ENCODE measurements at places on chromosomes 7 and 10. TPM values are rescaled to one million over a fixed set of nuclear protein-coding genes. Genes with fewer than 3 reads are reported as not detected.
A peak's percentile ranks its signal among the peaks of the same experiment; 100 is the strongest.

CLDN15 gene
- total RNA-seq: 4.1 TPM

- DNase-seq: no peak
Measured at GRCh38 chr10:115982526-115982925, 290.5 kb downstream of the GFRA1 start.

DNA sequence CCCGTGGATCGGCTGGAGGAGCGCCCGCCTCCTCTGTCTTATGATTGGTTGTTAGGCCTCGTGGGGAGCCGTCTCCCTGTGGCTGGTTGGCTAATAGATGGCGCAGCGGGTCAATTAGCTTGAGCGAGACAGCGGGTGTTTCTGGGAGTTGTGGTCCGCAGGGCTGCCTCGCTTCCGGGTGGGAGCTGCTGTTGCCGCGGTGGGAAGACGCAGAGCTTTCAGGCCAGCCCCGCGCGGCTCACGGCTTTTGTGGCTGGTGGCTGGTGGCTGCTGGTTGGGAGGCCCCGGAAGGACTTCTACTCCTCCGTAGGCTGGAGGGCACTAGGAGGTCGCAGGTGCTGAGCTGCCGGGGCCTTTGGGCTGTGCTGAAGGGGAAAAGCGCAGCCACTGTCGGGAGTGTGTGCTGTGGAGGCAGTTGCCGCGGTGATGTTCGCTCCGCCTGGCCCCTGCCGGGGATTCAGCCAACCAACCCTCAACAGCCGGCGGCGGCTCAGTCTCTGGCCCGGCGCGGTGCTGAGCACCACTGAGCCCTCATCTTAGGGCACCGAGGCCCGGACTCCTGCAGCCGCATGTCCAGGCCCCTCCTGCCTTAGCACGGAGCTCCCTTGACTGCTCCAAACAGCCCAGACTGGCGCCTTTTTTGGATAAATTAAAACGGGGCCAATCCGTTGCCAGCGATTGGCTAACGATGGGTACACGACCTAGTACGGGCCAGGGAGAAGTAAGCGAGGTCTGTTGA is 652 bp upstream of the C10orf143 start:
- peak; percentile 99 for DNase-seq

- peak; percentile 58 for DNase-seq
Measured at GRCh38 chr10:55631071-55631654, 729.9 kb downstream of the ZWINT start.

GRCh38 chr10:75426880-75427279 is 4.5 kb upstream of the LRMDA start:
- no peak for DNase-seq

TNRC18 gene
- 61.3 TPM for total RNA-seq

JCAD gene
- 47.0 TPM for total RNA-seq

TDRD1 gene
- 0.59 TPM for total RNA-seq

- no peak for DNase-seq
Measured at GRCh38 chr7:69517985-69518704, 80.1 kb upstream of the AUTS2 start.

CDH23 gene
- under 0.01 TPM for total RNA-seq

DNA sequence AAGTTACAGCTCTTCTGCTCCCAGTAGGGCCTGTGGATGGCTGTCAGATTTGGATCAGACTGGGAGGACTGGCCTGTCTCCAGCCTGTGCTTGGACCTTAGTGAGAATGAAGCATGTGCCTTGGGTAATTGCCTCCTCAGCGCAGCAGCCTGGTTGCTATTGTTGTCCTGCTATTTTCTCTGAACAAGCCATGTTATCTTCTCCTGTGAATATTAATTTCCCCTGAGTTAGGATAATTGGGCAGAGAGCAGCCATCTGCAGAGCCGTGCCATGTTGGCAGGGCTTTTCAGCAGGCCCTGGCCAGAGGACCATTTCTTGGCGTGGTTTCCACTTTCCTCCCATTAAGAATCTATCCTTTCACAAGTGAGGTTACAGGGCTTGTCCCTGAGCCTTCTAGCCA is 497.3 kb downstream of the SORCS3 start:
- no peak for DNase-seq

STRA8 gene
- not detected for total RNA-seq

DNA sequence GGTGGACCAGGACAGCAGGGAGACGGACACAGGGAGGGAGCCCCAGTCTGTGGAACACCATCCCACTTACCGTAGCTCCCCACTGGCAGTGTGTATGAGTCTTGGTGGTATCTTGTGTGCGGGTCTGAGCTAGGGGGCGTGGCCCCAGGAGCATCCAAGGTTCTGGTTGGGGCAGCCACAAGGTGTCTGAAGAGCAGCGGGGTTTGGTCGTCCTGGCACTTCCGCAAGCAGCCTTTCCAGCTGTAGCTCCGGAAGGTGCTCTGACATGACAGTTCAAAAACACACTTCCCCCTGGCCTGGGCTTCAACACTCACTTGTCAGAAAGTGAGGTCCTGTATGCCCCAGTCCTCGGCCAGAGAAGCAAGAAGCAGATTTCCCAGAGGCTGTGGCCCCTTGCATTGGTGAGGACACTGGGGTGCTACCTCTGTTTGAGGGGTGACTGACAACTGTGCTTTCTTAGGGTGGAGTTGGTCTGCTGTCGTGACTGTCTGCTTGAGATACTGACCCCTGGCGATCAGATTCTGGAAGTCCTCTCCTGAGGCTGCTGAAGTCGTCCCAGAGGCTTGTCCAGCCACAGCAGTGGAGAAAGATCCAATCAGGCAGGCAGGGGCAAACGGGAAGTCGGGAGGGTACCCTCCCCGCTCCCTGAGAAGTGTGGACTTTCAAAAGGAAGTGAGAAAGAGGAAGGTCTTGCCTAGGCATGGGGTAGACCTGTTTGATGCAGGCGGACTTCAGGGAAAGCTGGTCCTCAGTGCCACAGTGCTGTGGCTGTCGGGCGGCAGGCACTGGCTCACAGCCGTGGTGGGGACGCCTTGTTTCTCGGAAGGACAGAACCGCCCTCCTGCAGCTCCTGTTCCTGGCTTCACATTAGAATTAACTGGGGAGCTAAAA is 51.4 kb upstream of the PFKFB3 start:
- peak; percentile 96 for DNase-seq

DNA sequence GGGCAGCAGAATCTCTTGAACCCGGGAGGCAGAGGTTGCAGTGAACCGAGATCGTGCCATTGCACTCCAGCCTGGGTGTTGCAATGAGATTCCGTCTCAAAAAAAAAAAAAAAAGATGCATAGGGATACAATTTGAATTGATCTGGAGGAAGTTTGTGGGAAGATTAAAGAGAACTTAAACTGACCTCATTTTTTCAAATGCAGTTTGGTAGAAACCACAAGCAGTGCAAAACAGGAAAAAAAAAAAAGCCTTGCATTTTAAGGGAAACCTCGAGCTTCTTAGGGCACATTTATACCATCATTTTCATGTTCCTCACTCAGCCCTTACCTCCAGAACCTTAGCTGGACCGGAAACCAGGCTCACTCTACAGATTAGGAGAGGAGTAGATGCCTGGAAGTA is 2.8 kb downstream of the KCTD7 start:
- DNase-seq: no peak

Measured in osteoblast (primary cell).